T-helper 22 cell (primary cell): ENCODE measurements at places on chromosomes 3 and 15.

DNA sequence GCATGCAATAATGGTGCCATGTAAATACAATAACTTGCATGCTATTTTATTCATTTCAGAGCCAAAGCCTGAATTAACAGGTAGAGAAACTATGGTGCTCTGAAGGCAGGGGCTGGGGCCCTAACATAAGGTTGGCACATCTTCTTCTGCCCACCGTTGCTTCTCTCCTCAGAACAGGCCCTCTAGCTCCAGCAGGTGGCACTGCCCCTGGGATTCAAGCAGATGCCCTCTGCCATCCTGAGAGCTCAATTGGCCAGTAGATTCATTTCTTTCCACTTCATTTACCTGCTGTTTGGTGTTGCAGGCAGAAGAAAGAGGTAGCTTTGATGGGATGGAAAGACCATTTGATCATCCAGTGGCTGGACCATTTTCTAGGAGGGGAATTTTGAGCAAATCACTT is 130.5 kb downstream of the FOXB1 start:
- no peak for DNase-seq

DNA sequence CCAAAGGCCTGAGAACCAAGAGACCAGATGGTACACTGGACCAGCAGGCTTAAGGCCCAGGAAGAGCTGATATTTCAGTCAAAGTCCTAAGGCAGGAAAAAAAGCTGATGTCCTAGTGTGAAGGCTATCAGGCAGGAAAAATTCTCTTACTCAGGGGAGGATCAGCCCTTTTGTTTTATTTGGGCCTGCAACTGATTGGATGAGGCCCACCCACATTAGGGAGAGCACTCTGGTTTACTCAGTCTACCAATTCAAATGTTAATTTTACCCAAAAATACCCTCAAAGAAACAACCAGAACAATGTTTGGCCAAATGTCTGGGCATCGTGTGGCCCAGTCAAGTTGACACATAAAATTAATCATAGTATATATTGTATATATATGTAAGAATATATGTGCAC is 24.5 kb upstream of the MYRIP start:
- DNase-seq = no peak

GRCh38 chr15:45126535-45127158 is 3.0 kb downstream of the DUOXA1 start:
- no peak for DNase-seq

- DNase-seq = peak; percentile 4
Measured at GRCh38 chr3:27134171-27134796, 234.9 kb downstream of the NEK10 start.

DNA sequence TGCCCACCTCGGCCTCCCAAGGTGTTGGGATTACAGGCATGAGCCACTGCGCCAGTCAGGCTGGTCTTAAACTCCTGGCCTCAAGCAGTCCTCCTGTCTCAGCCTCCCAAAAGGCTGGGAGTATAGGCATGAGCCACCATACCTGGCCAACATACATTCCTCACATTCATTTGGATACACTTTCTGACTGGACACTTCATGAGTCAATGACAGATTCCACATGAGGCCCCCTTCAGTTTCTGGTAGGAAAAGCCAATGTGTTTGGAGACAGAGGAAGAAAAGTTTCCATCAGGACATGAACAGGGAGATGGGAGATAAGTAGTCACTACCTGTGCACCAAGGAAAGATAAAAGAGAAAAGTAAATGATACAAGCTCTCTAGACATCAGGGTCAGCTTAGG is 49.4 kb upstream of the GSK3B start:
- no peak for DNase-seq

DNA sequence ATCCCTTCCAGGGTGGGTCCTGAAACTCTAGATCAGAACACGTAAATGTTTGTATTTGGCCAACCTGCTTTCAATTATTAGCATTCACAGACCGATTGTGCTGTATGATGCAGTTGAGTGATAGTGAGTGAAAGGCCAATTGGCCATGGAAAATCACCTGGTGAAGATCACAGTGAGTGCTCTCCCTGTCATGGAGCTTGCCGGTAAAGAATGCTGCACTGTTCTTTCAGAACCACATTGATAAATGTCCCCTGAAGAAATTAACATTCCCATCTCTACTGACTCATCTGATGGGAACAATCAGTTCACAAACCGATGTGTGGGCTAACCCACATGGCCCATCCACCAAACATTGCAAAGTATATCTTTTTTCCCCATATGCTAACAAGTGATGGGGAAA is 324.8 kb upstream of the TBL1XR1 start:
- DNase-seq = no peak

GRCh38 chr3:190261015-190261414 is 61.2 kb downstream of the CLDN1 start:
- DNase-seq = no peak

- no peak for DNase-seq
Measured at GRCh38 chr3:177642042-177642803, 444.9 kb upstream of the TBL1XR1 start.

DNA sequence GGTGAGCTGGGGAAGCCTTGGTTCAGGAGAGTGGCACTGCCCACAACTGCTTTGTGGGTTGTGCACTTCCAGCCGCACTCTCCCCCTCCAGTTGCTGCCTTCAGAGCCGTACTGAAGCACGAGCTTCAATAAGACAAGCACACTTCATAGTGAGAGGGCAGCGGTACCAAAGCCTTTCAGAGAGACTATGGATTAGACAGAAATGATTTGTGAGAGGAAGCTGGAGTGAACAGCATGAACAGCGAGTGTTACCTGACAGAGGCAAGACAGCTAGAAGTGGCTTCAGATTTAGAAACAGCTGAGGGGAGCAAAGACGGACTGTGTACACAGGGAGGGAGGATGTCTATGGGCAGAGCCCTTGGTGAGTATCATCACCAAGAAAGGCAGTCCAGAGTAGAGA is 31.1 kb downstream of the HCLS1 start:
- DNase-seq = no peak

- no peak for DNase-seq
Measured at GRCh38 chr3:47865192-47865591, 62.3 kb downstream of the DHX30 start.

DNA sequence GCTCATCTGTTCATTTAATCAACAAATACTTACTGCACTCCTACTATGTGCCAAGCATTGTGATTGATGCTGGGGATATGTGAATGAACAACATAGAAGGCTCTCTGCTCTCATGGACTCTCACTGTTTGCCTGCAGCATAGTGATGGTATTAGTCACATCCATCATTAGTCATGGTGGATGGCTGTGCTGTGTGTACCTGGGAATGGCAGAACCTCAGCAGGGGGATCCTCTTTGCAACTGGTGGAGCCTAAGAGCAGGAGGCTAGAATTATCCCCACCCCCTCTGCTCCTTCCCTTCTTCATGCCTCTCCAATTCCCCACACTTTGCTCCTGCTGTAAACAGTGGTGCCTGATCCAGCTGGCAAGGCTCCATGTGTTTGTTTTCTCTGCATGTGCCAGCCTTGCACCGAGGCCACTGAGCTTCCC is 20.5 kb downstream of the BOC start:
- no peak for DNase-seq

GRCh38 chr15:52180851-52181450 is 10.2 kb downstream of the GNB5 start:
- no peak for DNase-seq

- DNase-seq = no peak
Measured at GRCh38 chr3:55094676-55095075, 166.8 kb upstream of the LRTM1 start.

DNA sequence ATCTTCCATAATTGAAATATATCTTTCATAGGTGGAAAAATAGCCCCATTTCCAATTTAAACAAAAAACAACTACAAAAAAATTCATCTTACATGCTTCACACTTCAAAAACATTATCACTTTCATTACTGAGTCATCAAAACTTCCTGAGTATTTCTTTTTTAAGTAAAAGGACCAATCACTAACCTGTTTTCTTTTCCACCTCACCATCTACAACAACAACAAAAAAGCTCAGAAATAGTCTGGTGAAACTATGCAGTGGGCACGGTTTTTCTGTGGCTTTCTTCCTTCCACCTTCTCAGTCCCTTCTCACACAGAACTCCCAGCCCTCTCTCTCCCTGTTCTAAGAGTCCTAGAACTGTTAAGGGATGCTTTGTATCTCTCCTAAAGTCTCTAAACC is 20.3 kb upstream of the TNIK start:
- DNase-seq = no peak

DNA sequence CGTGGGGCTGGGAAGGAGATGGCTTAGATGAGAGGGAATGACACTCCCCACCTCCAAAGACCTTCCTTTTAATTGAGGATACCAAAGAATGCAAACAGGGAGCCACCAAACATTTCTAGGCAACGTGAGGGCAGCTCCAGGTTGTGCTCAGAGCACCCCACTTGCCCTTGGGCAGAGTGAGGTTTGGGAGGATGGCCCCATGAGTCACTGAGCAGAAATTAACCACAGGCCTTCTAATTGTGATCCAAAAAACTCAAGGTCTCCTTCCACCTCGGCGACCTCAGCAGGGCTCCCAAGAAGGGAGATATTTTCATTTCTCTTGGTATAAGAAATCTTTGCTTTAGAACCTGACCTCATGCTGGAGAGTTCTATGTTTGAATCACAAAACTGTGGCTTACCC is 305.0 kb upstream of the TPM1 start:
- DNase-seq = no peak
